GM23248 (cell line): ENCODE measurements at places on chromosomes 6 and 20. TPM values are rescaled to one million over a fixed set of nuclear protein-coding genes. Genes with fewer than 3 reads are reported as not detected.

DNA sequence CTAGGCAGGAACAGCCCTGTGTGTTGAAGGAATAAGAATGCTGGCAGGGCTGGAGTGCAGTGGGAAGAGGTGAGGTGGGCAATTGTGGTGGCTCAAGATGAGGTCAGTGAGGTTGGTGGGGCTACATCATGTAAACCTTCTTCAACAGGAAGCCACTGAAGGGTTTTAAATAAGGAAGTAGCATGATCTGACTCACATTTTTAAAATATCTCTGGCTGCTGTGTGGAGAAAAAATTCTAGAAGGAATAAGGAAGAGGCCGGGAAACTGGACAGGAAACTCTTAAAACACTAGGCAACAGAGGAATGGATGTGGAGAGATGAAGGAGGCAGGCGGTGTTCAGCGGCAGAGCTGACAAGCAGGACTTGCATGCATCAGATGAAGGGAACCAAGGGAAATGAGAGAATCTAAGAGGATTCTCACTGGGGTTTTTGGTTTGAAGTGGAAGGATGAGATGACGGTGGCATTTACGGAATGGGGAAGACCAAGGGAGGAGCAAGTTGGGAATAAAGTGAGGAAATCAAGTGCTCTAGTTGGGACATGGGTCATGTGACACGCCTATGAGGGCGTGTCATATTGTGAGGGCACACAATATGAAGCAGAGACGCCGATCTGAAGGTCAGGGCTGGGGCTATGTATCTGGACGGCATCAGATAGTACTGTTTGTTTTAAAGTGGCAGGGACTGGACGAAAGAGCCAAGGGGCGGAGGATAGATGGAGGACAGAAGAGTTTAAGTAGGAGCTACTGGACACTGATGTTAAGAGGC, 18.2 kb downstream of the TMEM242 start:
- DNase-seq = peak; percentile 37

DNA sequence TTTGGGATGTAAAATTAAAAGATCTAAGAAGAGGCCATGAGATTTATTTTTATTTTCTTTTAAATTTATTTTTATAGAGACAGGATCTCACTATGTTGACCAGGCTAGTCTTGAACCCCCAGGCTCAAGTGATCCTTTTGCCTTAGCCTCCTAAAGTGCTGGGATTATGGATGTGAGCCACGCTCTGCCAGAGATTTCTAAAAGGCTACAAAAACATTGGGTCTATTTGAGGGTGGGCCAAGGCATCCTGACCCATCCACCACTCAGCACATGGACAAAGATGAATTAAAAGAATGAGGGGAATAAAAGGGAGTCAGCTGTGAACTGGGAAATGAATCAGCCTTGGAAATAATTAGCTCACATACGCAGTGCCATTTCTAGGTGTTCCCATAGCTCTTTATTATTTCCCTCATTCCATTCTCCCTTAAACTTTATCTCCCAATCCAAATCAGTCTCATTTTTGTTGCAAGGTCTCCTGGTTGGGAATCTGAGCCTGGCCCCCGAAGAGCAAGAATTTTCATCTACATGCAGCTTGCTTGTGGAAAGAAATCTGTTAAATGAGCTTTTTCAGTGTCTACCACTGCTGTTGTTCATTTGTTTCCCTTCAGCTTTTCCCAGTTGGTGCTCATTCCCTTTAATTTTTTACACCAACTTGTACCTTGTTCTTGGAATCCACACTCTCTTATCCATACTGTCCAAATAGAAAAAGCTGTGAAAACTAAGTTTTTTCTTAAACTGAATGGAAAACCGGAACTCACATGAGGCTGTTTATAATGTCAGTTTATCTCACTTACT, 66.9 kb downstream of the MKKS start:
- no peak for DNase-seq

- DNase-seq = no peak
Measured at GRCh38 chr20:37144856-37145404, 34.2 kb upstream of the RPN2 start.

DNA sequence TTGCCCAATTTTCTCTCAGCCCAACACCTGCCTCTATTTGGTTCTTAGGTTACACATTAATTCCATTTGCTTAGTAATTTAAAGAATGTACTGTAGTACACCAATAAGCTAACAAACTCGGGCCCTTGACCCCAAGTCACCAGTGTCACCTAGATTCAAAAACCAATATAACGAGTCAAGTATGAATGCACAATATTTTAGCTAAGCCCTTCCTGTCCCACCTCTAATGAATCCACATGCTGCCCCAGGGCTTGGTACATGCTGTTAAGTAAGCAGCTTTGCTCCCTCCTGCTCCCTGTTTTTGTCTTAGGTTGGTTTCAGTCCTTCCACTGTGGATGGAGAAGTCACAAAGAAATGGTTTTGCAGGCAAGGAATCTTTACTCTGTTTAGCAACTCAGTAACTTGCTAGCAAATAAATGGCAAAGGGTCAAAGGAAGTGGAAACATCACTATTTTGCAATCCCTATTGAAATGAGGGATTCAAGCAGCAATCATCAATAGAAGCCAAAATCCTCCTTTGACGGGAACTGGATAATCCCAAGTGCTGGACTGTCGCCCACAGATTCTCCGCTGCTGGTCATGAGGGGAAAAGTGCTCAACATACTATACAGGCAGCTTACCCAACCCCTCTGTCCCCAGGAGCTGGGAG, 5.0 kb upstream of the MPC1 start:
- DNase-seq = no peak

DNA sequence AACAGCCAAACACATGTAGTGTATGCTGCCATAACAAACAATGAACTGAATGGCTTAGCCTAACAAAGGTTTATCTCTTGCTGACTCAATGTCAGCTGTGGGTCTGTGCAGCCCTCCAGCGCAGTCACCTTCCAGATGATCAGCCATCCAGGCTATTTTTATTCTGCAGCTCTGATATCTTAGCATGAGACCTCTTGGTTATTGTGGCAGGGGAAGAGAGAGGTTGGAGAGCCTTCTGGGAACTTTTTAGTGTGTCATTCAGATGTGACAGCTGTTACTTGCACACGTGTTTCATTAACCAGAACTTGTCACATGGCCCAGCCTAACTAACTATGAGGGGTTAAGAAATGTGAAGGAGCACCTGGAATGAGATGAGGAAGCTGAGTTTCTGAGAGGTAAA, 202.5 kb downstream of the DHX35 start:
- no peak for DNase-seq

GRCh38 chr6:1987640-1988039, 257.8 kb downstream of the GMDS start:
- peak; percentile 88 for DNase-seq

Gene SIRT5
- 6.1 and 7.0 TPM in 2 replicates for polyA plus RNA-seq

DNA sequence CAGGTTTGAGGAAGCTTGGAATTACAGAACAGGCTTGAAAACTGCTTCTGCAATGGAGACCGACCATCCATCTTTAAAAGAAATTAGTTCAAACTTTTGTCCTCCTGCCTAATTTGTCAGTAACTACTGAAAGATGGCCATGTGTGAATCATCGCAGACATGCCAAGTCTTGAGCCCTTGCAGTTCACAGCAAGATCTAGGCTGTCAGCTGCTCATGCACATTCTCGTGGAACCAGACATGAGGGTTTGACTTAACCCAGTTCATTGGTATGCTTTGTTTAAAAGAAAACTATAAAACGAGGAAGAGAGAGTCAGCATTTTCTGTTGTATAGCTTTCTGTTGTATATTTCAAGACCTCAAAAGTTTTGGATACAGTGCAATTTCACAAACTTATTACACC, 74.0 kb upstream of the SAMD5 start:
- DNase-seq = peak; percentile 2

Gene PLTP
- polyA plus RNA-seq = 24.4 and 25.7 TPM in 2 replicates

Gene SLC35B2
- polyA plus RNA-seq = 101 and 103 TPM in 2 replicates

- DNase-seq = peak; percentile 87
Measured at GRCh38 chr6:31737991-31738979, 1.5 kb upstream of the MSH5 start.

DNA sequence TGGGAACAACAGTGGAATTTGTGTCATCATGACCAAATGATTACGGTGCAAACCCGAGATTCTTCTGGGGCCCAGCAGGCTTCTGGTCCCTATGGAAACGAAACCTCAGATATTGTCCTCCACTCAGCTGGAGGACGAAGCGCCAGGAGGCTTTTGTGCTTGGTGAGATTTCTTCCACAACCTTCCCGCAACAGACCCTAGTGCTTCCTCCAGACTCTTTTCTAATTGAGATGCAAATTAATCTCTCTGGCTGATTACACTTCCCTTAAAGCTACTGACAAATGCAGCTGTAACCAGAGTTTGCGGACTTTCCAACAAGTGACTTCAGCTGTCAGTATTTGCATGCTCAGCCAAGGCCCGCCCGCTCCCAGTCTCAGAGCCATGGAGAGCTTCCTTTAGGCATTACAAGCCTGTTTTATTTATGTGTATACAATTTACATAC, 96.0 kb downstream of the INSM1 start:
- peak; percentile 5 for DNase-seq

DNA sequence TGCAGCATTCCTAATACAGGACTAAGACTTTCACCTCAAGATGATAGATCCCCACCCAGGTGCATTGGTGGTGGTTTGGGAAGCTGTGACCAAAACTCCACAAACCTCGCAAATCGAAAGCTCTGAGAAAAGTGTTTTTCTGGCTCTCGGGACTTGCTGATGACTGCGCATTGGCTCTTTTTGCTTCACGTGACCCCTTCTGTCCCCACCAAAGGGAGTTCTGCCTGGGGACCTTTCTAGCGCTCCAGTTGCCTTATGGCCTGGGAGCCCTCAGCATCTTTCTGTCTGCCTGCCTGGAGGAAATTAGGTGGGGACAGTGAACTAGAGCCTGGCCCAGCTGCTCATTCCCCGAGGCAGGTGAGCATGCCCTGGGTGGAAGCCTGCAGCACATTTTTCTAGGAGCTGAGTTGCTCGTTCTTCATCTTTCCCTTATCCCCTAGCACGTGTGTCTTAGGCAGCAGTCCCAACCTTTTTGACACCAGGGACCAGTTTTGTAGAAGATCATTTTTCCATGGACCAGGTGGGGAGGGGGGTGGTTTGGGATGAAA, 90.2 kb downstream of the TXNDC5 start:
- no peak for DNase-seq

GRCh38 chr6:137106183-137106582, 61.4 kb upstream of the IL20RA start:
- DNase-seq = no peak

Gene BPIFB4
- polyA plus RNA-seq = not detected in 2 replicates

- DNase-seq = no peak
Measured at GRCh38 chr6:35477028-35477427, 8.8 kb downstream of the RPL10A start.

- peak; percentile 64 for DNase-seq
Measured at GRCh38 chr20:3896302-3896701, 7.1 kb downstream of the PANK2 start.

Gene SPACA1
- polyA plus RNA-seq = not detected in 2 replicates

GRCh38 chr20:56285496-56285895, 37.0 kb downstream of the MC3R start:
- DNase-seq = peak; percentile 2

Gene HTR1E
- polyA plus RNA-seq = not detected in 2 replicates

DNA sequence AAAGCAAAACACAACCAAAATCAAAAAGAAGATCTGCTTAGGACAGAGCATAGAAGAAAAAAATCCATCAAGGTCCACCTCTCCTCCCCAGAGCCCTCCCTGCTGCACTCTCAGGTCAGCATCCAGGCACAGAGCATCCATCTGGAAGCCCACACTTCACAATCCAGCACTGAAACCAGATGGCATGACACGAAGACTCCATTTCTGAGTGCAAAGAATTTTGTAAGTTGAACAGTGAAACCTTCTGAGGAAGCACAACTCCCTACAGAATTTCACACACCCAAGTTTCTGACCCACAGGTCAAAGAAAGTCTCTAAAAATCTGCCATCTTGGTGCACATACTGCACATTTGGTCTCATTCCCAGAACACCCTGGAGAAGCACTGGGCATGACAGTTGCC, 128.8 kb upstream of the STXBP5 start:
- DNase-seq = no peak

DNA sequence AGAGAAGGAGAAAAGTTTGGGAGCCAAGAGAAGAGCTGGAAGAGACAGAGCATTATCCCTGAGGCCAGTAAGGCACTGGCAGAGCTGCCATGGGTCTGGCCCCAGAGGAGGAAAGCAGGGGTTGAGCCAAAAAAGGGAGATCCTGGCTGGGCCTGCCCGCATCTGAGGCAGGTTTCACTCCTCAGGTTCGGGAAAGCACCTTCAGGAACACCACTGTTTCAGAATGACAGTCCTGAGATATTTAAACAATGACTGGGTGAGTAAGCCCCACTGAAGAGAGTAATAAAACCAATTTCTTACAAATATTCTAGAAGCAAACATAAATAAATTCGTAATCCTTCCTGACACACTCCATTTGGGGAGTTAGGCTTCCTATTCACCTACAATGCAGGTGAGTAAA, 152.2 kb downstream of the BACH2 start:
- no peak for DNase-seq

DNA sequence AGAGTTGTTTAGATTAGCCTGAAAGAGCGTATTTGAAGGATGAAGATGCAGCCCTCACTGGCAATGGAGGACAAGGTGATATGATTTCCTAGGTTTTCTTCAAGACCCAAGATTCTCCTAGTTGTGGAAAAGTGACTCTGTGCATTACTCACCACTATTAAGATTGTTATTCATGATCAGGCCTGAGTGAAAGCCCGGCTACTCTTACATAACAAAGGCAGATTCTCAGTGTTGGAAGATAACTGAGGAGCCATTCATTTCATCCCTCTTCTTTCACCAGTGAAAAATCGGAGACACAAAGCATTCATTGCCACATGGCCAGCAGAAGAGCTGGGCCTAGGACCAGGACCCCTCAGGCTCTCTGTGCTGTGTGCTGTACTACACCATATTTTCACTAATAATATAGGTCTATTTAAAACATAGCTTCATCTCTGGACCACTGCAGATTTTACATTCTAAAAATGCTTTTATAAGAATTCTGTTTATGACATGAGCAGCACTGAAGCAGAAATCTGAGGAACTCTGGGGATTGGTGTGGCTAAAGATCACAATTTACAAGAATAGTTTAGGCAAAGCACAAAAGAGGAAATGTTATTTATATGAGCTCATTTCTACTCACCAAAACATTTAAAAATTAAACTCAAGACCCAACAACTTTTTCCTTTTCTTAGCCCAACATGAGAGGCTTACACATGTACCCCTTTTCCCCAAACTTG, 181.9 kb upstream of the CCN2 start:
- DNase-seq = peak; percentile 88

DNA sequence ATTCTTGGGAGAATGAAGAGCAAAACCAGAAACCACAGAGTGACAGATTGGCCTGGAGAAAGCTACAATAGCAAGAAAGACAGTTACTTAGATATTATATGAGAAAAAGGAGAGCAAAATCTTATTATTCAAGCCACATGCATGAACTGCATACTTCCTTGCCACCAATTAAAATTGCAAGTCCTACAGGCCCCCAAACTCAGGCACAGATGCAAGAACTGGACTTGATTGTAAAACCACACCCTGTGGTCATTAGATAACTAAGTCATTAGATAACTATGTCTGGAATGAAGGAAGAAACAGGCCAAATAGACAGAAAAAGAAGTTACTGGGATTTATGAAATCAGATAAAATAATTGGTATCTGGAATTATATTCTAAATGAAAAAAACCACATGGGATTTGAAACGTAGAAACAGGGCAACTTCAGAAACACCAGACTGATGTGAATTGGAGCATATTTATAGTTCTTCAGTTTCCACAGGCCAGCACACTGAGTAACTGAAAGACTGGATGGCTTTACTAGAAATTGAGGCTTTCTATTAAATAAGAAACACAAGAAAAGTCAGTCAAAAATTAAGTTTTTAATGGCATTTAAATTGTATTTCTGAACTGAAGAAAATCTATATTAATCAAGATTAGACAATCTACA, 49.4 kb upstream of the CARMIL1 start:
- DNase-seq = peak; percentile 73
